ENCODE measurements at places on chromosomes 12 and 14.

DNA sequence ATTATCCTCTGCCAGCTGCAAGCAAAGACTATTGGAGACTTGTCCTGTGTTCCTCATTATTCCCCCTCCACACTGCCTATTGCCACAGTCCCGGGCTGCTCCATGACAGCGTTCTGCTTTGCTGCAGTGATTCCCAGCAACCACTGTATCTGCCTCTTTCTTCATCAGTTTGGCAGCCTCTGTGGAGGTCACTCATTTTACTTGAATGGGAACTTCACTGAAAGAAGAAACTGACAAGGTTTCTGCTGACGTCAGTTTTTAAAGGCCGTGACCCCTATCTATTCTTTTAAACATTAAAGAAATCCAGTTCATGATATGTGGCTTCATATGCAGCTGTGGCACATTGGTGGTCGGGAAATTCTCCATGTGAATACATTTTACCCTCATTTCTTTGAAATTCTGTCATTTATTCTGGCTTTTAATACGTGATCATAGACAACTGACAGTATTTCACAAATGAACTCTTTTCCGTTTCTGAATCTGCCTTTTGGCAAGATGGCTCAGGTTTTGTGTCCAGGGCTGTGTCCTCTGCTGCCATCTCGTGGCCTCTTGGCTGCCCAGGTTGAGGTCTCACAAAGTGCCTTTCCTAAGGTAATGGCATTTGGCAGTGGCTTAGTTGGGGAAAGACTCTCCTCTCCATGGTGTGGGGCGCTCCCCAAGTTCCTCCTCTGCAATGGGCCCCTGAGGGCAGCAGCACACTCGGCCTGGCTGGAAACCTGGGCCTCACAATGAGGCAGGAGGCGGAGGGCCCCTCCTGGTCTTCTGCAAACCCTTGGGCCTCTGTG is 5.8 kb downstream of the TMEM253 start:
- peak; percentile 81 for DNase-seq

GRCh38 chr12:82109243-82109642 is 248.9 kb downstream of the CCDC59 start:
- DNase-seq: peak; percentile 61

GRCh38 chr14:34437729-34438080 is 24.3 kb downstream of the SPTSSA start:
- DNase-seq: no peak

GRCh38 chr14:75295491-75296345 is 17.1 kb downstream of the FOS start:
- DNase-seq: peak; percentile 75

DNA sequence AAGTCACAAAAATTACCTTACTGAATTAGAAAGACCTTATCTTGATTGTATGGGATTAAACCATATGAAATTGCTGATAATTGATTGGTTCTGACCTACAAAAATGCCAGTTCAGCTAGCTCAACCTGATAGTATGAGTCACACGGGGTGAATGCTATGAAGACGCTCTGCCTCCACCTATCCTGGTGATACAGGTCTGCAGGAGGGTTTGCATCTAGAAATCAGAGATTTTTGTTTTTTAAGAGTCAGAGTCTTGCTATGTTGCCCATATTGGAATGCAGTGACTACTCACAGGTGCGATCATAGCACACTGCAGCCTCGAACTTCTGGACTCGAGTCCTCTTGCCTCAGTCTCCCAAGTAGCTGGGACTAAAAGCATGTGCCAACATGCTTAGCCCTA is 120.4 kb downstream of the HMGA2 start:
- DNase-seq: peak; percentile 63

DNA sequence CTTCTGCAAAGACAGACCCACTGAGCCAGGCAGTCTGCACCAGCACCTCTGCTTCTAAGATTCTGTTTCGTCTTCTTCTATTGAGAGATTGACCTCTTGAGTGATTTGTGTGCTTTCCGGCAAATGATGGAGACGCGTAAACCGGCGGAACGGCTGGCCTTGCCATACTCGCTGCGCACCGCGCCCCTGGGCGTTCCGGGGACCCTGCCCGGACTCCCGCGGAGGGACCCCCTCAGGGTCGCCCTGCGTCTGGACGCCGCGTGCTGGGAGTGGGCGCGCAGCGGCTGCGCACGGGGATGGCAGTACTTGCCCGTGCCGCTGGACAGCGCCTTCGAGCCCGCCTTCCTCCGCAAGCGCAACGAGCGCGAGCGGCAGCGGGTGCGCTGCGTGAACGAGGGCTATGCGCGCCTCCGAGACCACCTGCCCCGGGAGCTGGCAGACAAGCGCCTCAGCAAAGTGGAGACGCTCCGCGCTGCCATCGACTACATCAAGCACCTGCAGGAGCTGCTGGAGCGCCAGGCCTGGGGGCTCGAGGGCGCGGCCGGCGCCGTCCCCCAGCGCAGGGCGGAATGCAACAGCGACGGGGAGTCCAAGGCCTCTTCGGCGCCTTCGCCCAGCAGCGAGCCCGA is 703 bp downstream of the ASCL4 start:
- DNase-seq: peak; percentile 16

- DNase-seq: no peak
Measured at GRCh38 chr14:20384886-20385285, 28.4 kb downstream of the TEP1 start.

GRCh38 chr12:47852096-47852571 is 32.4 kb upstream of the HDAC7 start:
- no peak for DNase-seq

DNA sequence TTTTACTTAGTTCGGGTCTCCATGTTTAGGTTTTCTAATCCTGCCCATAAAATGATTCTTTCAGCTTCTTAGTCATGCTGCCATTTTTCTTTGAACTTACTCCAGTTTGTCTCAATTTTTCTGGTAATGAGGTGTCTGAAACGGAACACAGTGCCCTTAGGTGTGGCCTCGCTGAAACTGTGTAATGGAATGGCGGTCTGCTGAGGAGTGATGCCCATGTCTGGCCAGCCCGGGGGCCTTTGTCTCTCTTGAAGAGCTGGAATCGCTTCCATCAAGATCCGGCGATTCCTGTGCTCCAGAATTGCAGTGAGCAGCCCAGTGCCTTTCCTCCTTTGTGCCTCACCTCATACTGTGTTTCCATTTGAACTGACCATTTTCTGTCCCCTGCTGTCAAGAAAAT is 112.5 kb downstream of the FBXL14 start:
- no peak for DNase-seq

DNA sequence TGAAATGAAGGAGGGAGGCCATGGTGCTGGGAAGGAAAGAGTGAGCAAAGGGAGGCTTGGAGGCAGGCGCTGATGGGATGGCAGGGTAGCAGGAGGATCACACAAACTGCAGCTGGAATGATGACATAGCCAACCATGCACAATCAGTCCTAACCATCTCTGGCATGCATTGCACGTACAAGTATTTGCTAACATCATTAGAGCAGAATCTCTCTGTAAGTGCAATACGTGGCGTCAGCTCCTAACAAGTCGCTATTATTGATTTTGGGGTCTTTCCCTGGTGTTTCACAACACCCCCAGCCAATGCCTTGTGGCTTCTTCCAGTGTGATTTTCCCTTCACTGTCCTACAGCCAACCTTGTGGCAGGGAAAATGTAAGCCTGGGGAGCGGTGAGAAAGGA is 18.5 kb downstream of the BDKRB1 start:
- DNase-seq: no peak

GRCh38 chr14:100302616-100303015 is 3.6 kb downstream of the SLC25A29 start:
- DNase-seq: no peak

DNA sequence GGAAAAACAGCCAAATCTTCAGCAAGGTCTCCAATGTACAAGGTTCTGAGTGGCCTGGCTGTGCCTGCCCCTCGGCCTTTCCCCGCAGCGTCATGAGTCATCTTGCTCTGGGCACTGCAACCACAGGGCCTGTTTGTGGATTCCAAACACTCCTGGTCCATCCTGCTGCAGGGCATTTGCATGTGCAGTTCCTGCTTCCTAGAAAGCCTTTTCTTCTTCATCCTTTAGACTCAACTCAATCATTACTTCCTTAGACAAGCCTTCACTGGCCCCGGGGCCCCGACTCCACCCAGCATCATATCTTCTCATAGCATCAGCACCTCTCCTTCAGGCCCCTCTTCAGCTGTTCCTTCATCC is 101.8 kb upstream of the EGLN3 start:
- peak; percentile 66 for DNase-seq

- peak; percentile 65 for DNase-seq
Measured at GRCh38 chr12:19482036-19482435, 42.7 kb downstream of the AEBP2 start.

DNA sequence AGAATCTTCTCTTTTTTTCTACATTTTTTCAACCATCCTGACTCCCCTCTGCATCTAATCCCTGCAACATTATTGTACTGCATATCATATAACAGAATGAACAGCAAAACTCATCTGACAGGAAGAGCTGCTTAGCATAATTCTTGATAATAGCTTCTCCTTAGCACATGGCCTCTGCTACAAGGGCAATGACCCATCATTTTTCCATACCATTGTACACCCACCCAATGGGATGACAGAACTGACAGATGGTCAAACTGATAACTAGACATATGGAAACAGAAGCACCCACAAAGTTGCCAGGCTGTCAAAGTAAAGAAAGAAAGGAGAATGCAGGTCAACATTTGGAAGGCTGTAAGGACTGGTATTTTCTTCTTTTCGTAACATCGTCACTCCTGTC is 390.4 kb upstream of the USP15 start:
- no peak for DNase-seq

DNA sequence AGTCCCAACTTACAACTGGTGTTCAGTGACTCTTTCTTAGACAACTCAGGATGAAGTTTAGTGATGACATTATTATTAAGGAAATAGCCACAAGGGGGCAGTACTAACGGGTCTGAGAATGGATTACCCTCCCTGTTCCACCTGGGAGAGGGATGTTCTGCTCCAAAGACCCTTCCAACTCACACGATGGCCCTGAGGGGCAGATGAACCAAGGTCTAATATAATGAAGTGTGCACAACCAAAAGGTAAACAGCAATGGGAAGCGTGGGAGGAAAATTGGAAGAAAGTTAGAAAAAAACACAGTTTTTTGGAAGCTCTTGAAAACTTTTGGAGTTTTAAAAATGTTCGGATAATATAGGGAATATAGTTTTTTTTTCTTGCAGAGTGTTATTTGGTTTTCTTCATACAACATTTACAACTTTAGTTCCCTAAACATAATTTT is 24.0 kb downstream of the FGF6 start:
- peak; percentile 59 for DNase-seq

- DNase-seq: no peak
Measured at GRCh38 chr12:128820723-128821432, 2.9 kb downstream of the SLC15A4 start.

DNA sequence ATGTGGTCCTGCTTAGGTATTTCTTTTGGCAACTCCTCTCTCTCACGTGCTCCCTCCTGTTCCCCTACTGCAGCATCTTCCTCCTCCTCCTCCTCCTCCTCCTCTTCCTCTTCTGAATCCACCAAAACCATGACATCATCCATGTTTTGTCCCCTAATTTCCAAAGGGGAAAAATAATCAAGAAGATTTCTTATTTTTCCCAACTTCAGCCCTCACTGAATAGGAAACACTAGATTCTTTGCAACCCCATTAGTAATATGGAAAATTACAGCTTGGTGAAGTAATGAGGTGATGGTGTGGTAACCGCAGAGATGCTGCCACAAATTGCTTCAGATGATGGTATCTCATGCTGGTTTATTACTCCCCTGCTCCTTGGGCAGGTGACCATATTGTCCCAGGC is 7.5 kb upstream of the WSB2 start:
- no peak for DNase-seq

GRCh38 chr12:79911889-79912656 is 22.8 kb downstream of the PPP1R12A start:
- DNase-seq: peak; percentile 22

DNA sequence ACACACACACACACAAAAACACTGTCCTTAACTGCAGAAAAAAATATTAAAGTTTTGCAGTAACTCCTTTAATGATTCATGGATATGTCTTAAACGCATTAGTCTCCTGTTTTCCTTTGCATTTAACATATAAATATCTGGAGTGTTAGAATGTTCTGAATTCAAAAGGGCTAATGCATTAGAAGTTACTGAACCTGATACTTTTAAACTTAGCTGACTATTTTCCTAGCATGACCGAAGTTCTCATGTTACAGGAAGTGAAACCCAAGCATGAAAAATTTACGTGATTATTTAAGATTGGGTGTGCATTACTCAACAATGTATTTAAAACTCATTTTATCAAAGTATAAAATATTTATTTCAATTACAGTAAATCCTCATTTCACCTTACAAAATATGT is 791.2 kb downstream of the FLRT2 start:
- no peak for DNase-seq

DNA sequence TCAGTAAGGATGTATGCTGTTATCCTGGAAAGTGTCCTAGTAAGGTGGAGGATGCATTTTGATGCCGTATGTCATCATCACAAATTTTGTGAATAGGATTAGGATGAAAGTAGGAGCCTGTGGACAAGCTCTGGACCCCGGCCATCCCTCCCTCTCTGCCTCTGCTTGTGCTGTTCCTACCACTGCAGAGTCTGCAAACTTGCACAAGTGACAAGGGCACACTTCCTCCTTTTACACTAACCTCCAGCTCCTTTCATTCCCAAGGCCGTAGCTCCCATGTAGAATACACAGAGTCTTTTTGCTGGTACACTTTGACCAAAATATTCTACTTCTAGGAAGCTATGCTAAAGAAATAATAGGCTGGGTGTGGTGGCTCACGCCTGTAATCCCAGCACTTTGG is 13.3 kb upstream of the TMCC3 start:
- no peak for DNase-seq

GRCh38 chr14:34781242-34781641 is 66.8 kb upstream of the CFL2 start:
- DNase-seq: peak; percentile 91

DNA sequence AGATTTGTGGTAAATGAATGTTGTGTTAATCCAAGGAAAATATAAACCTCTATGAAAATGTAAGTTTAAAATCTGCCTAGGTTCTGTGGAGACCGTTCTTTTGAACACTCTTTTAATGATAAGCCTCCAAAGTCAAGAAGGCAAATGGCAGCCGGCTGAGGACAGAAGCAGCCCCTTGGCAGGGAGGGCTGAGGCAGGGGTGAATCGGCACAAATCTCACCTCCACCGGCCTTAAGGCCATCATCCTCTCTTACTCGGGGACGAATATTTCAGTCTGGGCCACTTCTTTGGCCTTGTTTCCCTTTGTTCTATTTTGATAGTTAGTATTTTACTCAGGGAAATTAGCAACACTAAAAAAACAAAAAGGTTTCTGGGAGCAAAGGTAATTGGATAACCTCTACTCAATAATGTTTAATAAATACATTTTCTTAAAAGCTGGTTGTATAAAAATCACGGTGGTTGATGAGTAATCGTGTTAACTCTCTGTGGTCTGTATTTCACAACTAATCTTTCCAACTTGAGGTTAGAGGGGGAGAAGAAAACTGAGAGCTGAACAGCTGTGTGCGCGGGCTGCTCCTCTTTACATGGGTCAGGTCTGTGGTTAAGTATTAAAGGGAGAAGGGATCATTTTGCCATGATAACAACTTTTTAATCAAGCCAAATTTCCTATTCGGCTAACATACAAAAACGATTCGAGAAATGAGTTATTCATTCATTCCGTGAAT is 18.6 kb downstream of the LGMN start:
- peak; percentile 67 for DNase-seq

DNA sequence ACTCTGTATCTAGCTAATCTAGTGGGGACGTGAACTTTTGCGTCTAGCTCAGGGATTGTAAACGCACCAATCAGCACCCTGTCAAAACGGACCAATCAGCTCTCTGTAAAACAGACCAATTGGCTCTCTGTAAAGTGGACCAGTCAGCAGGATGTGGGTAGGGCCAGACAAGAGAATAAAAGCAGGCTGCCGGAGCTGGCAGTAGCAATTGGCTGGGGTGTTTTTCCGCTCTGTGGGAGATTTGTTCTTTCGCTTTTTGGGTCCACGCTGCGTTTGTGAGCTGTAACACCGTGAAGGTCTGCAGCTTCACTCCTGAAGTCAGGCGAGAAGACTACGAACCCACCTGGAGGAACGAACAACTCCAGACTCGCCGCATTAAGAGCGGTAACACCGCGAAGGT is 76.5 kb downstream of the SPRING1 start:
- no peak for DNase-seq
